ENCODE measurements at places on chromosomes 3 and 15. TPM values are rescaled to one million over a fixed set of nuclear protein-coding genes. Genes with fewer than 3 reads are reported as not detected.

DNA sequence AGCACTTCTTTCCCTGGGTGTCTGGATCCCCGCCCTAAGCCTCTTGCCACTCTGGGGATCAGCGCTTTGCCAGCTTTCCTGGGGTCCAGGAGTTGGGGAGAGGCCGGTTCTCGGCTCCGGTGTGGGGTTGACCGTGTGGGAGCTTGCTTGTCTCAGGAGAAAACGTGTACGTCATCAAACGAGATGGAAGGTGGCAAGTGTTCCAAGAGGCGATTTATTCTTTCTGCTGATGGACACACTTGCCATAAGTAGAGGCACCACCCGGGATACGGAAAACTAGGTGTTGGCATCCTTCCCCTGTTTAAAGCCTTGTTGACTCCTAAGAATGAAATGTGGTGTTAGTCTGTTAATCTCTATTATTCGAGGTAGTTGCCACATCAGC lies 295 bp downstream of the ZWILCH start:
- H3K36me3 ChIP-seq, result peaks cover 52% of the 10 kb centered on the region
- H3K27me3 ChIP-seq, result no peaks in the 10 kb centered on the region
- H3K4me1 ChIP-seq, result peaks cover 10% of the 10 kb centered on the region
- no peak for DNase-seq
- peak overlapping the region; percentile 92 for H3K27ac ChIP-seq

DNA sequence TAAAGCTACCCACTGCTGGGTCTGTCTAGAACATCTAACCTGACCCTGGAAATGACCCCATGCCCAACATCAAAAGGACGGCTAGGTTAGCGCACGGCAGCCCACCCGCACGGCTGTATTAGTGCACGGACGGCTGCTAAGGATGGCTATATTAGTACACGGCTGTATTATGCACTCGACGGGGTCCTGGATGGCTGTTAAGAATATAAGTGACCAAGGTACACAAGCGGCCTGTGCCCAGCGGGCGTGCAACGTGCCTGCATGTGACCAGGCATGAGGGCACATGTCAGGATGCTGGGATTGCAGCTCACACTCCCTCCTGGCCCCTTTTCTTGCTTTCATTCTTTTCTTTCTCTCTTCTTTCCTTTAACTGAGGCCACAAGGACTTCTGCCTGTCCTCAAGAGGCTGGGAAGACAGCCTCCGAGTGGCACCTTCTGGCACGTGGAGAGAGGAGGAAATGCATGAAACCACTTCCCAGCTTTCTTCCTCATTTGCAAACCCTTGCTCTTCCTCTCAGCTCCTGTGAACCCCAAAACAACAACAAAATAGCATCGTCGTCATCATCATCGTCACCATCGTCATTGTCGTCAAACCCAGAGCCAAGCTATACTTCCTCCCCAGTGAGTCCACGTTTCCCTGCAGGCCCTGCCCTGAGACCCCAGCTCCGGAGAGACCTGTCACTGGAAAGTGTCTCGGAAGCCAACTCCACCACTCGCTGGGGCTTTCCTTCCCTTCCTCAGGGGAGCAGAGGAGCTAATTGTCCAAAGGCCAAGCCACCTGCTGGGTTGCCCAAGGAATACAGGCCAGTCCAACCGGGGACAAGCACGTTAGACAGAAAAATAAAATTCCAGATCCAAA lies 101.8 kb downstream of the CHSY1 start:
- peaks cover 3% of the 10 kb centered on the region for H3K27me3 ChIP-seq
- no peaks in the 10 kb centered on the region for H3K36me3 ChIP-seq
- H3K27ac ChIP-seq, result no peak overlapping the region
- H3K4me1 ChIP-seq, result no peaks in the 10 kb centered on the region

DNA sequence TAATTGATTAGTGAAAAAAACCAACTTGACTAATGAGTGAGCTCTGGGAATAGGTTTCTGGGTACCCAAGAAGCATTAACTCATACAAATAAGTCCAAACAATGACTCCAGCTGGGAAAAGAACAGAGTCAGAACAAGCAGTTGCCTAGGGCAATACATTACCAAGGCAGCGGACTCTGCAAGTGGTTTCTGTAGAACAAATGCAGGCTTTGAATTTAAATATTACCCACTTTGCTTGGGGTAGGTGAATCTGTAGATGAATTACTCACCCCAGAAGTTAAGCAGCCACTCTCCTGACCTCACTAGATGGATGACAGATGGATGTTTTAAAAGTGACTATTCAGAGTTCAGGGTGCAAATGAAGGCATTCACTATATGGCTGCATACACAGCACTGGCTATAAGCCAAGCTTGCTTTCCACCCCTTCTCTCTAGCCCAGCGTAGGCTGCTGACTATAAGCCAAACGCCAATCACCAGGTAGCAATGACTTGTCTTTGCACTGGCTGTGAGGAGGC lies 73.1 kb upstream of the BHLHE40 start:
- no peaks in the 10 kb centered on the region for H3K36me3 ChIP-seq
- peaks cover 21% of the 10 kb centered on the region for H3K4me1 ChIP-seq
- no peak overlapping the region for H3K4me3 ChIP-seq
- no peaks in the 10 kb centered on the region for H3K27me3 ChIP-seq

The GPR27 gene
- 1.0 TPM for total RNA-seq

The LRRC49 gene
- total RNA-seq, result 5.8 TPM

DNA sequence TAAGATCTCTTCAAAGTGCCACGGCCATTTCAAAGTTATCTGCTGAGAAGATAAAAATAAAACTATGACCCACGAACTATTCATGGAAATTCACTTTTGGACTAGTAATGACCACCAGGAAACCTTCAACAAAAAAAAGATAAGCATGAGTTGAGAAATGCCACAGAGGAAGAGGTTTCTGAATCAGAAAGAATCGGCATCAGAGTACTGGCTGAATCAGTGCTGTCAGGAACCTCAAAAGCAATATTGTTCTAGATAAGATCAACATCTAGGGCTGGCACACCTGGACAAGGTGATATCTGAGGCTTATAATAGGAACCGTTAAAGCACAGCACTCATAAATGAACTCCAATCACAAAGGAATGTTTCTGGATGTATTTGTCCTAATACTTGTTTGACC lies 72.7 kb downstream of the PEAK1 start:
- DNase-seq, result no peak
- H3K36me3 ChIP-seq, result no peaks in the 10 kb centered on the region
- H3K4me1 ChIP-seq, result peaks cover 35% of the 10 kb centered on the region
- H3K27ac ChIP-seq, result peak overlapping the region; percentile 86
- H3K4me3 ChIP-seq, result peak overlapping the region; percentile 60

DNA sequence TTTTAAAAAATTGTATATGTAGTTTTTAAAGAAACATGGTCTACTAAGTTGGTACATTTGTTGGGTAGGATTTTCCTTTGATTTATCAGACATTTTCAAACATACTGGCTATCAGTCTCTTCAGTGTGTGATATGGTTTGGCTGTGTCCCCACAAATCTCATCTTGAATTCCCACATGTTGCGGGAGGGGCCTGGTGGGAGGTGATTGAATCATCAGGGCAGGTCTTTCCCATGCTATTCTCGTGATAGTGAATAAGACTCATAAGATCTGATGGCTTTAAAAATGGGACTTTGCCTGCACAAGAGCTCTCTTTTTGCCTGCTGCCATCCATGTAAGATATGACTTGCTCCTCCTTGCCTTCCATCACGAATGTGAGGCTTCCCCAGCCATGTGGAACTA lies 121.9 kb downstream of the ABI3BP start:
- H3K4me3 ChIP-seq, result no peak overlapping the region

The PEAK1 gene
- 54.3 TPM for total RNA-seq

The CX3CR1 gene
- not detected for total RNA-seq

- H3K27me3 ChIP-seq, result peaks cover 93% of the 10 kb centered on the region
- peaks cover 12% of the 10 kb centered on the region for H3K4me1 ChIP-seq
- DNase-seq, result no peak
- no peak overlapping the region for H3K4me3 ChIP-seq
- H3K36me3 ChIP-seq, result no peaks in the 10 kb centered on the region
- H3K27ac ChIP-seq, result no peak overlapping the region
Observed at GRCh38 chr15:68344600-68344999, 67.1 kb downstream of the FEM1B start.

DNA sequence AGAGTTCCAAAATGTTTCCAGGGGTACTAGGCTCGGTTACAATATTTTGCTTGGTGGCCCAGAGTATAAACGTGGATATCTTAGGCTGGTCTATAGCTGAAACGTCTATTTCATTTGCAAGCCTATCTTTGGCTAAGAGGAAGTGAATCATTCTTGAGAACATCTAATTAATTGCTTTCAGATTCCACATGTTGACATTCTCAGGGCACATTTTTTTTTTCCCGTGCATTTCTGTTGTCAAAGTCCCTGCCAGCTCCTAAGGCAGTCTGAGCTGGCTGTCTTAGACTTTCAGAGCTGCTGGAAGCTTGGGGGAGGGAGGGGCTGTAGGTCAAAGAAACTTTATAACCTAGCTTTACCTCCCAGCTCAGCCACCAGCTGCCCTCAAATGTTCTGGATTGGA lies 23.2 kb upstream of the LAMP3 start:
- H3K27me3 ChIP-seq, result peaks cover 15% of the 10 kb centered on the region
- DNase-seq, result no peak
- no peaks in the 10 kb centered on the region for H3K36me3 ChIP-seq
- H3K4me3 ChIP-seq, result no peak overlapping the region

DNA sequence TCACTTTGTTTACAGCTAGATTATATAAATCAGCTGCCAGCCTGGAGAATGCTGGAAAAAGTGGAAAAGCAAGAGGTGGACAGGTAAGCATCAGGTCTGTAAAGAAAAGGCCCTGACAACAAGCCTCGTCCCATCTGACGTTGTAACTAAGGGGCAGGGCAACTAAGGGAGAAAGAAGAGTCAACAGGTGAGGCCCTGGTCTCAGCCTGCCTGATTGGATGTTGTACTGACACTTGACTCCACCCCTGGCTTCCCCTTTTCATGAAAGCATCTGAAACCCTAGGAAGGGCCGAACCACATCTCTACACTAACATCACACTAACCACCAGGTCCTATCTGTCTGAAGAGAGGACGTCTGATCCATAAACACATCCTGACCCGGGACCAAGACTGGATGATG lies 357.6 kb upstream of the CFAP20DC start:
- H3K4me3 ChIP-seq, result no peak overlapping the region
- H3K36me3 ChIP-seq, result no peaks in the 10 kb centered on the region
- no peaks in the 10 kb centered on the region for H3K27me3 ChIP-seq
- DNase-seq, result no peak
- no peak overlapping the region for H3K27ac ChIP-seq

DNA sequence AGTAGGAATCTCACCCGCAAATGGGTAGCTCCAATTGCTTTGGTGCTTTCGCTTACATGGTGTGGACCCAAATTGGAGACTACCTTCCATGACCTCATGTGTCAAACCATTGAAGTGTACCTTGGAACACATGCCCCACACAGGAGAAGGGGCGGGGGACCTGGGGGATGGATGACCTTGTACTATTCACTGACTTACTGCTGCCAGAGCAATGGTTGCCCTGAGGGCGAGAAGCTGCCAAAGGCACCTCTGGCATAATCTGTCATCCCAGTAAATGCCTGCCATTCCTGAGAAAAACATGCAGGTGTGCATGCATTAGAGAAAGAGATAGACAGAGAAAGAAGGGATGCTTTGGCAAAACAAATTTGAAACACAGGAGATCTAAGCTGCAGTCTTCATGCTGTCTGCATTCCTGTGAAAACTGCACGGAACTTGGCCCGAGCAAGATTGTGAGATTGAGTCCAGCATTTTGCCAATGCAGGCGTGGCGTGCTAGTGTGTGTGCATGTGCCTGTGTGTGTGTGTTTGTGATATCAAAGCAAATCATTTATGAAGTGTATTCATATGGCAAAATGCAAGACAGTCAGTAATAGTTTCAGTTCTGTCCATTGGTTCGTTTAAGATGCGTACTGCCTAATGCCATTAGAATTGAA lies 219.5 kb upstream of the MDFIC2 start:
- H3K4me3 ChIP-seq, result no peak overlapping the region
- H3K36me3 ChIP-seq, result no peaks in the 10 kb centered on the region
- no peak overlapping the region for H3K27ac ChIP-seq
- peaks cover 38% of the 10 kb centered on the region for H3K27me3 ChIP-seq

- peaks cover 8% of the 10 kb centered on the region for H3K4me1 ChIP-seq
- no peak for DNase-seq
- no peaks in the 10 kb centered on the region for H3K36me3 ChIP-seq
Observed at GRCh38 chr3:109355625-109356441, 18.5 kb upstream of the DPPA4 start.

- no peaks in the 10 kb centered on the region for H3K36me3 ChIP-seq
- no peak for DNase-seq
- H3K4me1 ChIP-seq, result peaks cover 17% of the 10 kb centered on the region
- H3K27me3 ChIP-seq, result no peaks in the 10 kb centered on the region
Observed at GRCh38 chr3:111035316-111035715, 36.3 kb upstream of the NECTIN3 start.

The ICE2 gene
- total RNA-seq, result 76.7 TPM
